Esophagus squamous epithelium (tissue), 5 donors: ENCODE measurements at places on chromosomes 11 and 22. TPM values are rescaled to one million over a fixed set of nuclear protein-coding genes. Genes with fewer than 3 reads are reported as not detected.

GRCh38 chr22:44405661-44406060 lies 92.4 kb downstream of the RTL6 start:
- H3K4me1 ChIP-seq: no peaks in the 10 kb centered on the region
- no peaks in the 10 kb centered on the region for H3K36me3 ChIP-seq
- no peak for DNase-seq
- H3K27me3 ChIP-seq: no peaks in the 10 kb centered on the region
- H3K4me3 ChIP-seq: no peak overlapping the region

Gene YAP1
- total RNA-seq: 141 TPM

DNA sequence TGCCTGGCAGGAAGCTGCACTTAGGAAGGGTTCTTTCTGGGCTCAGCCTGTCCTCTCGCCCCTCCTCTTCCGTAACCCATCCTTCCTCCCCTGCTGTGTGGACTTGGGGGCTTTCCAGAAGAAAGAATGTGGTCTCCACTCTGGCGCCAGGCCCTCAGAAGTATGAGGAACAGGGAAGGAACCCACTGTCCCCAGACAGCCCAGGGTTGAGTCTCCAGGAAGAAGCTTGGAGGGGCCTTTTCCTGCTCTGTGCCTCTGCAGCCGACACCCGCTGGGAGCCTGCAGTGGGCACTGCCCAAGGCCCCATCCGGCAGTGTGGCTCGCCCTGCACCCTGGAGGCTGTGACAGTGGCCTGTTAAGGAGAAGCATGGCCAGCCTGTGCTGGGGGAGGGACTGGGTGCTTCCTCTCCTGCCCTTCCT lies 112.6 kb downstream of the ST3GAL4 start:
- H3K4me3 ChIP-seq: no peak overlapping the region
- H3K27me3 ChIP-seq: no peaks in the 10 kb centered on the region
- no peak for DNase-seq

Gene RAB39A
- total RNA-seq: not detected

DNA sequence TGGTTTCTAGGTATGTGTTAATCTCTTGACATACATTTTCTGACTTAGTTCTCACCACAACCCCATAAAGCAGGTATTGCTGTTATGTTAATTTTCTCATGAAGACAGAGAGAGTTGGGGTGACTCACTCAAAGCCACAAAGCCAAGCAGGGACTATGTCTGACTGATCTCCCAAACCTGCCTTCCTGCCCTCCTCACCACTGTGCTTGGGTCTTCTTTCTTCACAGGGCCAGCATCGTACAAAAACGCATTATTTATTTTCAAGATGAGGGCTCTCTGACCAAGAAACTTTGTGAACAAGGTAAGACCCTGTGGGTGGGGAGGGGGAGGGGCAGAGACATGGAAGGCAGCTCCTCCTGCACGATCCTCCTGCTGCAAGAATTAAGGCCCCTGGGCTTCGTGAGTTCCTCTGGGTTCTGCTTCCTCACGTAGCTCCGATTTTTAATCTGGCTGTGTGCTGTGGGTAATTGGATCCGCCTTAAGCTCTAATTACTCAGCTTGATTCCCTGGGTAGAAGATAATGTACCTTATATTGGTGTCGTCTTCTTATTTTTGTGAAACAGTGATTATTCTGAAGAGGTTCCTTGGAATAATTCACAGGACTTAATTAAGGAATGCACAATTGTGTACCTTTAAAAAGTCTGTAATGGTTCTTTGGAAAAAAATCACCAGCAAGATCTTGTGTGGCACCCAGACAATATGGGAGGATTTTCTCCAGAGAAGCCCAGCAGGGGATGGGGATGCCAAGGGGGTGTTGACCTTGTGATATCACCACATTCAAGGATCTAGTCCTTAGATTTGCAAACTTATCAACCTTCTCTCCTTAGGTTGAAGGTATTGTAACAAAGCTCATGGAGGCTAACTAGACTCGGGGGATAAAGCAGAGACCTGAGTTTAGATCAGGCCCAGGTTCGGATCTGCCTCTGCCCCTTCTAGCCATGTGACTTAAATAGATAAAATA lies 112.9 kb downstream of the SPON1 start:
- H3K4me3 ChIP-seq: no peak overlapping the region
- no peaks in the 10 kb centered on the region for H3K27me3 ChIP-seq
- no peaks in the 10 kb centered on the region for H3K4me1 ChIP-seq

DNA sequence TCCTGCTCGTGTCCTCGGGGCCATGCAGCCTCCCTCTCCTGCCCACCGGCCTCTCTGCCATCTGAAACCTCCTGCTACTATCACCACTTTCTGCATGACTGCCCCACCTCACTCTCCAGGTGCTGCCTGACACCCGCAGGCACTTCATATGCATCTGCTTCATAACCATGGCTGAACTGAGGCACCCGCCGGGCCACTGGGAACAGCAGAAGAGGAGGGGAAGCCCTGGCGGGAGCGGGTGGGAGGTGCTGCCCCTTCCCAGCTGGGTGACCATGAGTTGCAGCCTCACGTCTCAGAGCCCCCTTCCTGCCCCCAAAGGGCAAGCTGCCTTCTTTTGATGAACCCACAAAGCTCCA lies 21.7 kb upstream of the PICK1 start:
- no peaks in the 10 kb centered on the region for H3K36me3 ChIP-seq
- no peak for DNase-seq
- peaks cover 20% of the 10 kb centered on the region for H3K4me1 ChIP-seq
- no peaks in the 10 kb centered on the region for H3K27me3 ChIP-seq
- H3K4me3 ChIP-seq: no peak overlapping the region

Gene KRTAP5-7
- 0.38 TPM for total RNA-seq

Gene POU2AF3
- total RNA-seq: 4.1 TPM

Gene CHRM4
- total RNA-seq: not detected

Gene LRRC10B
- total RNA-seq: 1.3 TPM

- DNase-seq: no peak
- H3K36me3 ChIP-seq: no peaks in the 10 kb centered on the region
- peaks cover 83% of the 10 kb centered on the region for H3K4me1 ChIP-seq
- H3K27me3 ChIP-seq: no peaks in the 10 kb centered on the region
- H3K27ac ChIP-seq: peak overlapping the region; percentile 71
Observed at GRCh38 chr22:19959587-19960490, 18.2 kb upstream of the TXNRD2 start.

DNA sequence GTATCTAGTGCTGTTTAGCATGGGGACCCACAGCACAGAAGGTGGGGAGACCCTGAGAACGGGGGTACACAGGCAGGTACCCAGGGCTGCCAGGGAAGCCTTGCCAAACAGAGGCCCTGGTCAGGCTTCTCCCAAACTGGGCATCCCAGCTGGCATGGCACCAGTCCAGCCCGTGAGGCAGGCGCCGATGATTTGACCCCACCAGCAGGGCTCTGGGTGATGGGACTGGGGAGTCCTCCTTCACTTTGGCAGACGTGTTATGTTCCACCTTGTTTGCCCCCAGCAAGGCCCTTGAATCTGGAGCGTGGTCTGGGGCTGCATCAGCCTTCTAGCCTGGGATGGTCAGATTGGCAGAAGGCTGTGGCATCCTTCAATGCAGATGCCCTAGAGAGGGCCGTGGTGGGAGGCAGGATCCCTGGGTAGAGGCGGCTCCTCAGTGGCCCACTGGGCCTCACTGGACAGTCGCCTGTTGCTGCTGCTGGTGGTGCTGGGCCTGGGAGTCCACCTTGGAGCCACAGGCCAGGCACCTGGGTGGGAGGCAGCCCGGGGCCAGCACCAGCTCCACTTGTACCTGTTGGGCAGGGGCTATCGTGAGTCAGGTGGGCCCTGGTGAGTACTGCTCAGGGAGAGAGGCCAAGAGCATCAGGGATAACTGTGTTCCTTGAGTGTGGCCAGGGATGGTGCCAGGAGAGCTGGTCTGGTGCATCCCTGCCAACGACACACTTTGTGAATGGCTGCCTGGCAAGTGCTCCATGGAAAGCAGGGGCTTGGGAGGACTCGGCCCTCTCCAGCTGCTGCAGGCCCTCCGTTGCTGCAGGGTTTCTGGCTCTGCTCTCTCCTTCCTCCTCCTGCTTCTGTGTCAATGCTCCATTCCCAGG lies 3.3 kb downstream of the ADORA2A start:
- no peak overlapping the region for H3K4me3 ChIP-seq
- peaks cover 26% of the 10 kb centered on the region for H3K27me3 ChIP-seq
- no peak overlapping the region for H3K27ac ChIP-seq
- DNase-seq: no peak

- H3K4me1 ChIP-seq: peaks cover 55% of the 10 kb centered on the region
- H3K27ac ChIP-seq: peak overlapping the region; percentile 99
- H3K27me3 ChIP-seq: peaks cover 6% of the 10 kb centered on the region
- peak overlapping the region; percentile 87 for H3K4me3 ChIP-seq
Observed at GRCh38 chr11:66287889-66288670, 863 bp downstream of the YIF1A start.

DNA sequence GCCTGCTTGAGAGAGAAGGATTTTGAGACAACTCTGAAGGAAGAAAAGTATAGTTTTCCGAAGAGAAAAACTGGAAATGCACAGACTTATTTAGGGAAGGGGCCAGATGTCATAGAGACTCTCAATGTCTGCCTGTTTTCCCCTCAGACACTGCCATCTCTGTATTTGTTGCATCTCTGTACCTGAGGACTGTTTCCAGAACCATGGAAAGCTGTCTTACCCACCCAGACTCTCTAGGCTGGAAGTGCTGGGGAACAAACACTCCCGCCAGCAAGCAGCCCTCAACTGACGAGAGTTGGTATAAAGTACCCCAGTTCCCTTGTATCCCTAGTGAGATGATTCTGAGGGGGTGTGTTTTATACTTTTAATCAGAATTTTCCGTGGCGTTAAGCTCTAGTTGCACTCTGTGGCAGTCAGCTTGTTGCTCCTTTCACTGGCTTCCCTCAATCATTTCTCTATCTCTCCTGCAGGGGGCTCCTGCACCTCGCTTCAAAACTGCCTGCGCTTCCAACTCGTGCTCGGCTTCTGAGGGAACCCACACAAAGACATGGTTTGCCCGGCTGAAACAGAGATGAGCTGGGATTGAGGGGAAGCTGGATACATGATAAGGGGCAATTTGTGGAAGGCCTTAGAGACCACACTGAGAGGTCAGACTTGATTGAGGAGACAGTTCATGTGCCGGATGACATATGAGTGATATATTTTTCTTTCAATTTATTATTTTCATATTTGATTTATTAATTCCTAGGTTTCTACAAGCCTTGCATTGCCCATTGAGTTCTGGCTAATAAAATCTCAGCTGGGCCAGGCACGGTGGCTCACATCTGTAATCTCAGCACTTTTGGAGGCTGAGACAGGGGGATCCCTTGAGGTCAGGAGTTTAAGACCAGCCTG lies 36.9 kb upstream of the CLPB start:
- H3K4me3 ChIP-seq: no peak overlapping the region
- no peaks in the 10 kb centered on the region for H3K27me3 ChIP-seq
- no peak for DNase-seq
- H3K36me3 ChIP-seq: no peaks in the 10 kb centered on the region

Gene HSPB2
- total RNA-seq: not detected

GRCh38 chr11:93939084-93939760 lies 81.9 kb upstream of the HEPHL1 start:
- no peak overlapping the region for H3K27ac ChIP-seq
- no peak for DNase-seq
- peaks cover 88% of the 10 kb centered on the region for H3K27me3 ChIP-seq
- H3K4me3 ChIP-seq: no peak overlapping the region
- H3K36me3 ChIP-seq: no peaks in the 10 kb centered on the region

GRCh38 chr11:15707194-15707593 lies 592.5 kb downstream of the INSC start:
- H3K4me1 ChIP-seq: peaks cover 13% of the 10 kb centered on the region
- DNase-seq: no peak
- H3K27ac ChIP-seq: no peak overlapping the region
- no peaks in the 10 kb centered on the region for H3K36me3 ChIP-seq
- H3K27me3 ChIP-seq: no peaks in the 10 kb centered on the region

Gene OR52D1
- not detected for total RNA-seq

DNA sequence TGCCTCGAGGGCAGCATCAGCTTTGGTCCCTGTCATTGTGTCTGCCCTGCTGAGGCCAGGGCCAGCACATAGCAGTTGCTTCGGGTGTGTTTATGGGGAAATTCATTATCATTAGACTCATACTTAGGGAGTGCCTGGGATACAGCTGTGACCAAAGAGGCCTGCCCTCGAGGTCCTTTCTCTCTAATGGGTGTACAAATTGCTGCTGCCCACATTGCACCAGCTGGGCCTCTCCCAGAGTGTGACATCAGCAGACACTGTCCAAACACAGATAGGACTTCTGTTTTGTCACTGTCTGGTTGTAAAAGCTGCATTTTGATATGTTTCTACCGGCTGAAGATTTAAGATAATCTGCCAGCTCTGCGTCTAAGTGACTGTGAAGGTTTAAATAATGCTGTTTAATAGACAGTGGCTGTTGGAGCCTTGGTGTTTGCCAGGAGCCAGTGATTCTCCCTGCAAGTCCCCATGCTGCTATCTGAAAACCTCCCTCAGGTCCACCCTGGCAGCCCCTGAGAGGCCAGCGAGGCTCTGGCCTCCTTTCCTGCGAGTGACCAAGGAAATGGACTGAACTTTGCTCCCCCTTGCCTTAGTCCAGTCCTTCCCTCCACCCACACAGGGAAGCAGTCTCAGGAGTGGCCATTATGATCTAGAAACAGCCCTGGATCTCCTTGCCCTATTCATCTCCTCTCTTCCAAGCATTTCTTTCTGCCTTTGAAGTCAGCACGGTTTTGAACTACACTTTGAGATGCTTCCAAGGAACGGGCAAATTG lies 505.2 kb downstream of the TBC1D22A start:
- no peaks in the 10 kb centered on the region for H3K27me3 ChIP-seq
- no peak overlapping the region for H3K4me3 ChIP-seq
- H3K27ac ChIP-seq: no peak overlapping the region
- DNase-seq: no peak

- peak within 1 kb of the TSS; percentile 90 for H3K4me3 ChIP-seq
- no peaks in the 10 kb centered on the region for H3K27me3 ChIP-seq
- H3K27ac ChIP-seq: peak within 1 kb of the TSS; percentile 94
- DNase-seq: peak; percentile 44
- peaks cover 53% of the 10 kb centered on the region for H3K4me1 ChIP-seq
Observed at GRCh38 chr22:17158568-17159503, at the start of gene HDHD5. HDHD5 (minus strand) TSS chr22:17159277; CDS start chr22:17159251, 26 bp downstream.

DNA sequence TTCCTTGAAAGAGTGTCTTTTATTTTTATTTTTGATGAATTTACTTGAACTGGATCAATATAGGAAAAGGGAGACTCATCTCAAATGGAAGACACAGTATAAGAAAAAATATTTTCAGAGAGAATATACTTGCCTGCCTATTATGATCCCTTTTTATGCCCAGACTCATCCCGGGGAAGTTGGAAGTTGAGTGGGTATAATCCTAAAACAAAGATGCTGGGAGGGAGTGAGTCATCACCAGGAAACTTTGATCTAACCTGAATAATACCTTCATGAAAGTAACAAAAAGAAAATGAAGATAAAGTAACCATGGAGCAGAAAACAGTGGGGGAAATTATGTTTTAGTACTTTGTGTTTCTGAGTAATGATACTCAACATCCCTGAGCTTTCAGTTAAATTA lies 1514.0 kb downstream of the FAM181B start:
- H3K27ac ChIP-seq: no peak overlapping the region
- H3K4me1 ChIP-seq: no peaks in the 10 kb centered on the region
- no peak overlapping the region for H3K4me3 ChIP-seq
- no peaks in the 10 kb centered on the region for H3K27me3 ChIP-seq
- no peak for DNase-seq
- H3K36me3 ChIP-seq: no peaks in the 10 kb centered on the region

GRCh38 chr11:130725421-130726233 lies 190.7 kb downstream of the SNX19 start:
- H3K27me3 ChIP-seq: no peaks in the 10 kb centered on the region
- no peak overlapping the region for H3K27ac ChIP-seq
- H3K4me3 ChIP-seq: no peak overlapping the region
- H3K4me1 ChIP-seq: peaks cover 19% of the 10 kb centered on the region
- no peaks in the 10 kb centered on the region for H3K36me3 ChIP-seq
